GM19239 (cell line): ENCODE measurements at places on chromosomes 2 and 18.

- DNase-seq, result no peak
Measured at GRCh38 chr2:217878915-217879590, 123.7 kb downstream of the TNS1 start.

DNA sequence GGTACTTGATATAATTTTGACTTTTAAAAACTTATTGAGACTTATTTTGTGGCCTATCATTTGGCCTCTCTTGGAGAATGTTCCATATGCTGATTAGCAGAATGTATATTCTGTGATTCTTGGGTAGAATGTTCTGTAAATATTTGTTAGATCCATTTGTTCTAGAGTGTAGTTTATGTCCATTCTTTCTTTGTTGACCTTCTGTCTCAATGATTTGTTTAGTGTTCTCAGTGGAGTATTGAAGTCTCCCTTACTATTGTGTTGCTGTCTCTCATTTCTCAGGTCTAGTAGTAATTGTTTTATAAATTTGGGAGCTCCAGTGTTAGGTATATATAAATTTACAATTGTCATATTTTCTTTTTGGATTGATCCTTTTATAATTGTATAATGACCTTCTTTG lies 349.6 kb upstream of the CWC22 start:
- no peak for DNase-seq

- no peak for DNase-seq
Measured at GRCh38 chr2:17012297-17012696, 346.7 kb upstream of the CYRIA start.

- no peak for DNase-seq
Measured at GRCh38 chr2:88054782-88055370, 707 bp downstream of the KRCC1 start.
